ENCODE measurements at places on chromosomes 16 and 17.

DNA sequence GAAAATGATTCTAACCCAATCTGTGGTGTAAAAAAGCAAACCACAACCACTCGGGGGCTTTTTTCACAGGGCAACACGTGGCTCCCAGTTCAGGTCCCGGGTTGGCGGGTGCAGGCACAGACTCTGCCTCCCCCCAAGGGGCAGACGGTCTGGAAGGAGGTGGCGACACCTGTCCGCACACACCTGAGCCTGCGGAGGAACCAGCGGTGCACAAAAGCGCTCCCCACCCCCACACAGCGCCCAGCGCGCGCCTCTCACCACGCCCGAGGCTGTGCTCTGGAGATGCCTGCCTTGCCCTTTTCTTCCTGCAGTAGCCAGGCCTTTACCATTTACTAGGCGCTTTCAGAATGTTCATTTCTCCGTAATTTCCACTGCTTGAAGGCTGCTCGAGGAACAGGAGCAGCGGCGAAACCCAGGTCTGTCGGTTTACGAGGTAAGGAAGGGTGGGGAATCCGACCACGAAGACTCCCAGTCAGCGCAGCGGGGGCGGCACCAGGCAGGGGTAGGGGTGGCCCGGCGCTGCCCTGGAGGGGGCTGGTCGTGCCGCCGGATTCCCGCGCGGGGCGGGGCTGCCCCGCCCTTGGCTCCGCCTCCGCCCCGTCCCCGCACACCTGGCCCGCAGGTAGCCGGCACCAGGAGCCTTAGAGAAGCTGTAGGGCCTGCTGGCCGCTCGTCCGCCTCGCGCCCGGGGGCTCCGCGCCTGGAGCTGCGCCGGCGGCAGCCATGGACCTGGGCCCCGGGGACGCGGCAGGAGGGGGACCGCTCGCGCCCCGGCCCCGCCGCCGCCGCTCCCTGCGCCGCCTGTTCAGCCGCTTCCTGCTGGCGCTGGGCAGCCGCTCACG, at the start of gene USP43:
USP43 (plus strand) TSS at position 608 of the 842 bp plus-strand sequence; CDS start at position 724, 116 bp downstream.
- DNase-seq = no peak

GRCh38 chr17:83057793-83058265, 21.6 kb upstream of the METRNL start:
- DNase-seq = no peak

- no peak for DNase-seq
Observed at GRCh38 chr16:19555938-19556771, 652 bp downstream of the VPS35L start.

GRCh38 chr17:76146053-76146851, 5.2 kb upstream of the FOXJ1 start:
- DNase-seq = no peak

DNA sequence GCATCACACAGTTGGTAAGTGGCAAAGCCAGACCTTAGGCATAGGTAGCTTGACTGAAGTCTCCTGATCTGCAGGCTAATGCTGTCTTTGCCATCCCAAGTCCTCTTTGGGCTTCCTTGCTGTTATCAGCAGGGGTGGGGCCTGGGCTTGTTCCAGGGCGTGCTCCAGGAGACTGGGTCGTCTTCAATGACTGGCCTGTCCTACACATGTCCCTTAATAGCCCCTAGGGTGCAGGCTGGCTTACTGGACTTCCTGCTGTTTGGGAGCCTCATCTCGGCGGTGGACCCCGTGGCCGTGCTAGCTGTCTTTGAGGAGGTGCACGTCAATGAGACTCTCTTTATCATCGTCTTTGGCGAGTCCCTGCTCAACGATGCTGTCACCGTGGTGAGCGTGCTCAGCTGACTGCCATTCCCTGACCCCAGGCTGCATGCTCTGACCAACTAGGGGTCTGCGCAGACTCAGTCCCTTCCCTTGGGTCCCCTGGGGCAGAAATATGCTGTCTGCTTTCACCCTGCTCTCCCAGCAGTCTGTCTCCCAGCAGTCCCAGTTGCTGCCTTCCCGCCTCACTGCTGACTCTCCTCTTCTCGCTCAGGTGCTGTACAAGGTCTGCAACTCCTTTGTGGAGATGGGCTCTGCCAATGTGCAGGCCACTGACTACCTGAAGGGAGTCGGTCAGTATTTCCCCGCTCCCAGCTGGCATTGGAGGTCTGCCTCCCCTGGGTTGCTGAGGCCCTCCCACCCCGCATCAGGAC, 6.2 kb downstream of the SLC9A5 start:
- no peak for DNase-seq

DNA sequence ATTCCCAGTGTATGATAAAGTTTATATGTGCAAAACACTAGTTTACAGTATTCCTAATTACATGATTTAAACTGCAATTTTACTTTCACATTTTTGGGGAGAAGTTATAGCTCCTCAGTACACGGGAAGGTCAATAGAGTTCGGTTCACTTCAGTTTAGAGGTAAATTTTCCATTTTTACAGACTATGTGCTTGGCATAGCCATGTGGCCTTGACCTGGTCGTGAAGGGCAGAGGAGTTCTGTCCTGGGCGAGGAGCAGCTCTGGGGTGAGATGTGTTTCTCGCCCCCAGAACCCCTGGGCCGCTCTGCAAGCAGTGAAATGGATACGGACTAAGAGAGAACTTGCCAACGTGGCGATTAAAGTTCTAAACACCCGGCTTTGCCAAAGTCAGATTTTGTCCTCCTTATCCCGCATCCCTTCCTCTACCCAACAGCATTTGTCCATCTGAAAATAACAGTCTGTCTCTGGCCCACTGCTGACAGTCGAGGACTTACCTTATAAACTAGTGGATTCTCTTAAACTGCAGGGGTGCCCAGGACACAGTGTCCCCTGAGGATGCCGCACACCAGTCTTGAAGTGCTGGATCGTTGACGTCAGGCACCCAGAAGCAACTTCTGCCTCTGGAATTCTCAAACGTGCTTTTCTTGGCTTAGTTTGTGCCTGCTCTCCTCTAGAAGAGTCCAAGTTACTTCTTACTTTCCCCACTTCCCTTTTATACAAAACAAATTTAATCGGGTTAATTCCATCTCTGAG, 1.5 kb upstream of the SIAH1 start:
- DNase-seq = no peak

- DNase-seq = no peak
Observed at GRCh38 chr16:60060731-60061130, 1326.6 kb upstream of the GOT2 start.

- no peak for DNase-seq
Observed at GRCh38 chr17:17315142-17315821, 12.1 kb downstream of the NT5M start.

DNA sequence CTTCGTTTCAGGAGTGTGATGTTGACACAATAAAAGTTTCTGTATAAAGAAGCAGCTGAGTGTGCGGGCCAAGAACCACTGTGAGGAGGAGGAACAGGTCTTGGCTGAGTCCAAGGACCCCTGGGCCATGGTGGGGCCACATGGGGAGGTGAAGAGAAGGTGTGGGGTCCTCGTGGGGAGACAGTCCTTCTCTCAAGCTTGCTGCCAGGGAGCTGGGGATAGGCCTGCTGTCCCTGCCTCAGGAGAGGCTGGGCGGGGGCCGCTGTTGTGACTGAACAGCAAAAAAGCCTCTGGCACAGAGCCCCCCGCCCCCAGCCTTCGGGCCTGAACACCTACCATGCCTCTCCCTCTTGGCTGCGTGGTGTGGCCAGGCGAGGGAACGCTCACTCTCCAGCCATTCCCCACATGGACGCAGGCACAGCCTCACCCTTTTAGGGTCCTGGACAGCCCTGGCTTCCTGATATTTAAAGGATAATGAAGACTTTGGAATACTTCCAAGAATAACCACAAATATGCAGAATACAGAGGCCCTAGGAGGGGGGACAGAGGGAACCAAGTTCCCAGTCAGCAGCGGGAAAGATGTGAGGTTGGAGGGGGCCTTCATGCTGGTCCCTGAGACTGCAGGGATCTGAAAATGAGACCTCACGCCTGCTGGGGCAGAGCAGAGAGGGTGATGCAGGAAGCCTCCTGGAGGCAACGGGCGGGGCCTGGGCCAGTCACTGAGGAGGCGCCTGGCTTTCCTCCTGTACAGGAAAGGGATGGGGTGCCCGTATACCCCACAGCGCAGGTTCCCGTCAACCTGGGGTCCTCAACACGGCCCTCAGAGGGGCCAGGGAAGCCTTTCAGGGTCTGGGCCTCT, 100.0 kb upstream of the CREBBP start:
- peak; percentile 42 for DNase-seq

- no peak for DNase-seq
Observed at GRCh38 chr17:50213026-50214022, 11.9 kb upstream of the COL1A1 start.

GRCh38 chr17:17180741-17181525, 25.2 kb downstream of the PLD6 start:
- DNase-seq = no peak

GRCh38 chr16:11562411-11562810, 24.3 kb downstream of the LITAF start:
- no peak for DNase-seq

DNA sequence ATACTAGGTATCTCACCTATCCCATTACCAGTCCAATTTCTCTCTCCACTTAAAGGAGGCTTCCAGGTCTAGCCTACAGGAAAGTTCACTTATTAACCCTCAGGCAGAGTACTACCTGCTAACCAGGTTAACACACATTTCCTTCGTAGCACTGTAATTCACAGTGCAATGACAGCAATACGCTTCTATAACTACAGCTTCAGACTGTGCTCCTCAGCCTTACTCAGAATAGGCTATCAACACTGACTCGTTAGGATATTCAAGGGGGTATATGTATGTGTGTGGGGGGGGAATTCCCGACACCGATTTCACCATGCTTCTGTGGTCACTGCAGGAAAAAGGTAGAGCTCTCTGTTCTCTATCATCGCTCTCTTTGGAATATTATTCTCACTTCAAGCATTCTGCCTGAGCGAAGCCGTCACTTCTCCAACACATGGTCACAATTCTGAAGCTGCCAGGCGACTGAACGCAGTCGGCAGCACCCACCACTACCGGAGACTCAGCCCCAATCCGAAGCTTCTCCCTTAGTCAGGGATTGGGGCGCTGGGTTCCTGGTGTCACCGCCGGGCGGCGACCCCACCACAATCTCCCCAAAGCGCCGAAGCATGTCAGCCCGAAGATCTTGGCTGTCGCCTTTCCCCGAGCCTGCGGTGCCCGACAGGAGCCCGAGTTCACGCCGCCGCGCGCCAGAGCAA, 618 bp downstream of the GGA3 start:
- DNase-seq = no peak

GRCh38 chr16:49407873-49408550, 34.4 kb downstream of the C16orf78 start:
- DNase-seq = peak; percentile 50

GRCh38 chr16:68479271-68479670, 31.0 kb upstream of the SMPD3 start:
- DNase-seq = no peak

DNA sequence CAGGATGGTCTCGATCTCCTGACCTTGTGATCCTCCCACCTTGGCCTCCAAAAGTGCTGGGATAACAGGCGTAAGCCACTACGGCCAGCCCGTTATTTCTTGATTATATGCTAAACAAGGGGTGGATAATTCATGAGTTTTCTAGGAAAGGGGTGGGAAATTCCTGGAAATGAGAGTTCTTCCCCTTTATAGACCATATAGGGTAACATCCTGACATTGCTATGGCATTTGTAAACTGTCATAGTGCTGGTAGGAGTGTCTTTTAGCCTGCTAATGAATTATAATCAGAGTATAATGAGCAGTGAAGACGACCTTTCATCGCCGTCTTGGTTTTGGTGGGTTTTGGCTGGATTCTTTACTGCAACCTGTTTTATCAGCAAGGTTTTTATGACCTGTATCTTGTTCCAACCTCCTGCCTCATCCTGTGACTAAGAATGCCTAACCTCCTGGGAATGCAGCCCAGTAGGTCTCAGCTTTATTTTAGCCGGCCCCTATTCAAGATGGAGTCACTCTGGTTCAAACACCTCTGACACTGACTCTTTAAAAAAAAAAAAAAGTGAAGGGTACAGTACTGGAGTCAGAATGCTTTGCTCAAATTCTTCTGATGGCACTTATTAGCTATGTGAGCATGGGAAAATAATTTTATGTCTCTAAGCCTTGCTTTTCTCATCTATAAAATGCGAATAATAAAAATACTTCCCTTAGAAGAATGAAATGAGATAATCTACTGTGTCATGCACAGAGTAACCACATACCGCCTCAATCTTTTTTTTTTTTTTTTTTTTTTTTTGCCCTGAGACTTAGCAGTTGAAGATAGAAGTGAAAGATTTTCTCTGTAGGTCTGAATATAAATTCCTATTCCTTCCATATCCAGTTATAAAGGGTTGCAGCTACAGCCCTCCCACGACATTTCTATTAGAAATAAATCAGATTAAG, 5.1 kb upstream of the CALCOCO2 start:
- no peak for DNase-seq

- DNase-seq = no peak
Observed at GRCh38 chr16:4138713-4139112, 22.5 kb upstream of the ADCY9 start.

DNA sequence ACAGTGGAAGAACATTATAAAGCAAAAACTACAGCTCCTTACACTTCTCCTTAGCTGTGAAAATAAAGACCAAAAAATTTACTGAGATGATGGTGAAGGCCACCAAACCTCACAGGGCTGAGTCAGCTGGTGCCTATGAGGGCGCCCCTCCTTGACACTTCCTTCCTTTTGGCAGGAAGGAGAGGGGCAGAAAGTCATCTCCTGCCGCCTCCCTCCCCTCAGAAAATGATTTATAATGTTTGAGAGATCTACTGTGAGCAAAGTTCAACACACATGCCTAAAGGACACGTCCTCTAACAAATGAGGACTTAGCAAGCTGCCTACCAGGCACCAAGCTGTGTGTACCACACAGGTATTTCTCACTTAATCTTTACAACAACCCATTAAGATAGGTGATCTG, 245.7 kb downstream of the PRKCA start:
- no peak for DNase-seq

- no peak for DNase-seq
Observed at GRCh38 chr16:26070302-26071100, 378.7 kb downstream of the HS3ST4 start.

DNA sequence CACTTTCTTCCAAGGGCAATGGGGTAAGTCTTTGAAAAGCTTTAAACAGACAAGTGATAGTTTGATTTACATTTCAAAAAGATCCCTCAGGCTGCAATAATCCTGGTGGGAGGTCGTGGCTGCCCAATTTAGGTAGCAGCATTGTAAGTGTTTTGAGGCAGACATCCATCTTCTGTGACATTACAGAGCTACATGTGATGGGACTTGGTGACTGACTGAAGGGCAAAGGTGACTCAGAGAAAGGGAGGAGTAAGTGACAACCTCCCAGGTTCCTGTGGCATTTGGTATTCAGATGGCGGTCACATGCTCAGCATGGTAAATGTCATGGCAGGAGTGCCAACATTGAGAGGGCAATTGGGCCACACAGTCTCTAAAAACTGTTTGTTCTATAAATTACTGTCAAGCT, 26.5 kb downstream of the STAT3 start:
- DNase-seq = no peak

- DNase-seq = no peak
Observed at GRCh38 chr17:48181653-48182052, 74.1 kb downstream of the SNX11 start.

DNA sequence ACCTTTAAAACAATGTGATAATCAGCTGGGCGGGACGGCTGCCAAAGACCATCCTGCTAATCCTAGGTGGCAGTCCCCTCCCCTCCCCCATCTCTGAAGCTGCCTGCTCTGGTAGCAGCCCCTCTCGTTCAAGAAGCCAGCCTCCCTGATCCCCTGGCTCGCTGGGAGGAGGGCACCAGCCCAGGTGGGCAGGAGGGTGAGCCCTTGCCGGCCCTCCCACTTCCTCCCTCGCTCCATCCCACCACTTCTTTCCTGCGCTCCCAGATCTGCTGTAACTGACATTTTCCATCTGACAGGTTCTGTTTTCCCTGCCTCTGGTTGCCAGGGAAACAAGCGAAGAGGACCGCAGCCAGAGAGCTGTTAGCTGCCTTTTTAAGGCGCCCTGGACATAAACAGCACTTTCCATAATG, 155.7 kb upstream of the TNRC6C start:
- DNase-seq = no peak

- no peak for DNase-seq
Observed at GRCh38 chr17:29045734-29046472, 3.0 kb downstream of the PIPOX start.

Measured in amniotic stem cell (primary cell).